ENCODE measurements at places on chromosomes 7 and 10.

GRCh38 chr7:57071-57470, 135.3 kb upstream of the FAM20C start:
- no peak for DNase-seq

- no peak for DNase-seq
These were observed 323.1 kb downstream of the TNS3 start for GRCh38 chr7:47258798-47259197.

DNA sequence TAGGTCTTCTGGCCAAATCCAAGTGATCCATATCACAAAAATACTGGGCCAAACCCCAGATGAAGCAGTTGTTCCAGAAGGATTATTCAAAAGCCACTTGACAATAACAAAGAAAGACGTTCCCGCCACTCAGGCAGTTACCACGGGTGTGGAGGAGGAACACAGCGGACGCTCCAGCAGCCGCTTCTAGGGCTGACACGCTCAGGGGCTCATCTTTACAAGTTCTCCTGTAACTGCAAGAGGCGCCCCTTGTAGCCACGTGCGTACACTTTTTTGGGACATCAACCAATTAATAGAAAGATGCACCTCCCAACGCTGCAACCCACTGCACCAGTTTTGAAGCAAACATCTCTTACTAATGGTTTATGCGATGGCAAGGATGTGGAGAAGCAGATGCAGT, 159.4 kb downstream of the GRID1 start:
- DNase-seq = no peak

DNA sequence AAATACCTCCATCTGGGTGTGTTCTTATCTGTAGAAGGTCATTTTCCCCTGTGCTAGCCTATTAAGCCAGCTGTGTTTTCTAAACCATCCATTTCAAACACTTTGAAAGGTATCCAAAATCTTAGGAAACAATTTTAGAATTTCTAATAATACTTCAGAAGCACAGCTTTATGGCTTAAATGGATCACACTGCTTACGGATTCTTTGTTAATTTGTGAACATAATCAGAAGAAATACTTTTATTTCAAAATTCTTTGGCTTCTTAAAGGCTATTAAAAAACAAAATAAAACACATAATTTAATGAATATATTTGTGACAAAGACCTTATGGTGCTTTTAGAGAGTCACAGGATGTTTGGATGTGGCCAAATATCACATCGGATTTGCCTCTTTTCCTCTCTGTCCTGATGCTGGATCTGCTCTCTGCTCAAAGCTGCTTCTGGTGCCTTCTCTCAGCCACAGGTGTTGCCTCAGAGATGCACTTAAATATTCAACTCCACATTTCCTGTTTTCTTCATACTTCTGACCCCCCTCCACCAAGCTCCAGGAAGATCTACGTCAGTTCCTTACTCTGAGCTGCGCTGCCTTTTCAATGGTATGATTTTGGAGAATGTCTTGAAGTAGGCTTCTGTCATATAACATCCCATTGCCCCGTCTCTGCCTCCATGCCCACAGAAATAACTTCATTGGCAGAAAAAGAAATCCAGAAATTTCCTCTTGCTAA, 230.6 kb downstream of the MLLT10 start:
- DNase-seq = no peak

GRCh38 chr7:45158471-45158870, 880 bp downstream of the RAMP3 start:
- DNase-seq = no peak

DNA sequence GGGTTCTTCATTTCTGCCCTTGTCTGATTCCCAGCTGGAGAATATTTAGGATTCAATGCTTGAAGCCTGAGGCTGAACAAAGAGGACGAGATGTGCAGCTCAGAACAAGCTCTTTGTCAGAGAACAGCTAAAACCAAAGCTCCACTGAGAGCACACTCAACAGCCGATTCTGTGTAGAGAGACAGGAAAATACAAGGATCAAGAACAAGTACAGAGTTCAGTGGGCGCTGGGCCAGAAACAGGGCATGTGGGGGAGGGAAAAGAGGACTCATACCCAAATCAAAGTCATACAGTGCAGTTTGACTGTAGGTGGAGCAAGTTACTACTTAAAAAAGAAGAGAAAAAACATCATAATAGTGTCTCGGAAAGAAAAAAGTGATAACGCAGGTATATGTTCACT, at the start of gene AGMO:
TSS of gene AGMO (minus strand) at position 181 of the 400 bp plus-strand sequence.
- peak; percentile 72 for DNase-seq

DNA sequence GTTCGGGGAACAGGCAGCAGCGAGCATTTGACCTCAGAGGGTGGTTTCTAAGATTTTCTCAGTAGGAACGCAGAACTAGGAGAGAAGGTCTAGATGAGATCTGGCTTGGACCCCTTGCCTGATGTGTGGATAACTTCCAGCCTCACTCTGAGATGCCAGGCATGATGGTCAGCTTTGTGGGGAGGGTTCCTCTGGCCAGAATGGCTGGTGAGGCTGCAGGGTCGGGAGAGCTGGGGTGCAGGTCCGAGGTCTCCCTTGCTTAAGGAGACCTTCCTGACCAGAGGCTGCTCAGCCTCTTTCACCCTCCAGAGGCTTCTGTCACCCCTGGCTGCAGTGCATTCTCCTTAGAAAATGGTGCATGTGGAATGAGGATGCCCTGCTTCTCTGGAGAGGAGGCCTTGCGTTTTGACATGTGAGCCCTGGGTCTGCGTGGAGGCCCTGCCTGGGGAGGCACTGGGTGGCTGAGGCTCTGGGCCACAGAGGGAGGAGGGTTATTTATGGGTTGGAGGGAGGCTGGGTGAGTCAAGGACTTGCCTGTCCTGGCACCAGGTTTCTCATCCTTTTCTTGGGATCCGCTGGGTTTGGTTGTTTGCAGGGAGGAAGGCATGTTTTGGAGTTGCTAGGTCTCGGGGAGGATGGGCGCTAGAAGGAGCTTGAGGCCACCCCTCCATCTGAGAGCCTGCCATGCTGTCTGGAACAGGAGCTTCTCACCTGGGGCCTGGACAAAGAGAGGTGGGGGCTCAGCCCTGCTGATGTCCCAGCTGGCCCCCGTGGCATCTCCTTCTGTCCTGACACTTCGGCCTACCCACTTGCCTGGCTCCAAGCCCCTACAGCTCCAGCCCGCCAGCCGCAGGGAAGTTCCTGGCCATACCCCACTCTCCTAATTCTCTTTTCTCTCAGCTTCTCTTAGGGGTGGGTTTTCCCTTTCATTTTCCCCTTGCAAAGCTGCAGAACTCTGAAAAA, 3.9 kb downstream of the FAM241B start:
- no peak for DNase-seq

GRCh38 chr7:94324380-94325121, 70.1 kb upstream of the COL1A2 start:
- no peak for DNase-seq

GRCh38 chr7:36161996-36162395, 8.9 kb downstream of the EEPD1 start:
- DNase-seq = no peak

DNA sequence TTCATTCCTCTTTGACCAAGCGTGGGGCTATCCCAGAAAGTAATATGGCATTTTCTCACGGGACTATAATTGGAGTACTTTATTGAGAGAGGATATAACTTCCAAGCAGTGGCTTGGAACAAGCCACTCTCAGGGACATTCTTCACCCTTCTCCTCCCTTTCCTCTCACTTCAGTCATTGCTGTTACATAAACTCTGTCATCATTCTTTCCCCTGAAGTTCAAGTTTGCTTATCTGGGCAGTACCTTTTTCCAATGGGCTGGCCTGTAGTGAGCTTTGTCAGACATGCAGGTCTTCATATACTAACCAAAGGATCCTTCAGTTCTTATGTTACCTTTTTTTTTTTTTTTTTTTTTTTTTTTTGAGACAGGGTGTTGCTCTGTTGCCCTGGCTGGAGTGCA, 58.7 kb upstream of the KMT2E start:
- DNase-seq = no peak

GRCh38 chr7:22663357-22663718, 63.7 kb upstream of the IL6 start:
- no peak for DNase-seq

DNA sequence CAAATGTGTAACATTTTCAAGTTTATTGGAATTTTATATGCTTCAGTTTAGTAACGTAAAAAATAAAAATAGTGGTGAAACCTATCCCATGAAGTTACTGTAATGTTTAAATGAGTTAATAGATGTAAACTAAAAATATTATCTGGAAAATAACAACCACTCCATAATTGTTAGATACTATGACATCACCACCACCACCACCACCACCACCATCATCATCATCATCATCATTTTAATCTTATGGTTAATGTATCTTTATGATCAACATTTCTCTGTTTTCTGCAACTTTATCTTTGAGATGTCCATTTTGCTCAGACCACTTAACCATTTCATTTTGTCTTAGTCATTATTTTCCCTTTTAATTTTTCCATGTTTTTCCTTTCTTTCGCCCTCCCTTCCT, 23.4 kb upstream of the CACNA2D1 start:
- DNase-seq = no peak

DNA sequence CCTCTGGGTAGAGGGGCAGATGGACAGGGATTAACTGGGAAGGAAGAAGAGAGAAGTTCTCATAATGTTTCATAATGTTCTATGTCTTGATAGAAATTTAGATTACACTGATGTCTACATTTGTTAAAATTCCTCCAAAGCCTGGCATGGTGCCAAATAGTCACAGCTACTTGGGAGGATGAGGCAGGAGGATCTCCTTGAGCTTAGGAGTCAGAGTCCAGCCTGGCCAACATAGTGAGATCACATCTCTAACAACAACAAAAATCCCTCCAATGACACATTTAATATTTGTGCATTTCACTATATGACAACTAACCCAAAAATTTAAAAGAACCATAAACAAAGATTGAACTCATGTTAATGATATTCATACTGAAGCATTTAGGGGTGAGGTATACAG, 33.0 kb upstream of the PPP1R3C start:
- DNase-seq = no peak

GRCh38 chr7:39527951-39528350, 38.3 kb upstream of the YAE1 start:
- no peak for DNase-seq

DNA sequence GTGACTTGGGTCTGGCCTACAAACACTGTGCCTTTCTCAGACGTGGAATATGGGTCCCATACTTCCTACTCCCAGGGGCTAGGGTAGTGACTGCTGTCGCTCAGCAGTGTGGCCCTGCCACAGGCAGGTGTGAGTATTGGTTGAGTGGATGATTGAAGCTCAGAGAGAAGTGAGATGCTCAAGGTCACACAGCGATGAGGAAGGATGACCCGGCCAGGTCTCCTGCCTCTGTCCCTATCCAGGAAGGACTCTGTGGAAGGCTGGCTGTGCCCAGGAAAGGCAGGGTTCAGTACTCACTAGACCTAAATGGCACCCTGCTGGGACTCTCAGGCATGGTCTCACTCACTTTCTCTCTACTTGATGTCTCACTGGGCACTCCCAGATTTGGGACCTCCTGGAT, 2.8 kb downstream of the PRF1 start:
- DNase-seq = no peak

- no peak for DNase-seq
These were observed 638.4 kb downstream of the ACTR3B start for GRCh38 chr7:153397906-153398305.

GRCh38 chr10:63128443-63128842, 4.7 kb upstream of the NRBF2 start:
- DNase-seq = no peak

GRCh38 chr7:114930829-114931655, 9.1 kb downstream of the MDFIC start:
- no peak for DNase-seq

DNA sequence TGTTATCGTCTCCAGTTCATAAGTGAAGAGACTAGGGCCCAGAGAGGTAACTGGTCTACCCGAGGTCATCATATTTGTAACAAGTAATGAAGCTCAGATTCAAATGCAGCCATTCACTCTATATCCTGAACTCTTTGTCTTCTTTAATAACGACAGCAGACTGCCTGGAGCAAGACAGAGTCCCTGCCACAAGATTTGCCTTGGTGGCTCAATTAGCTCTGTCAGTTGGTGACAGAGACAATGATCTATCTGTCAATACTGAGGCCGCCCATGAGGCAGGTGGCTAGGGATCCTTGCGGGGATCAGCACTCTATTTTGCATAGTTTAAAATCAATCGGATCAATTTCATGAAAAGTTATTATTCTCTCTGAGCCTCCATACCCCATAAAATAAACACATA, 43.9 kb downstream of the SH3PXD2A start:
- DNase-seq = no peak

- no peak for DNase-seq
These were observed 23.1 kb downstream of the PAPOLB start for GRCh38 chr7:4838626-4839334.

GRCh38 chr7:124032369-124033094, at the start of gene TMEM229A:
Gene TMEM229A, minus strand, starts transcription at chr7:124033067. Its CDS starts 64 bp downstream, at chr7:124033003.
- no peak for DNase-seq

DNA sequence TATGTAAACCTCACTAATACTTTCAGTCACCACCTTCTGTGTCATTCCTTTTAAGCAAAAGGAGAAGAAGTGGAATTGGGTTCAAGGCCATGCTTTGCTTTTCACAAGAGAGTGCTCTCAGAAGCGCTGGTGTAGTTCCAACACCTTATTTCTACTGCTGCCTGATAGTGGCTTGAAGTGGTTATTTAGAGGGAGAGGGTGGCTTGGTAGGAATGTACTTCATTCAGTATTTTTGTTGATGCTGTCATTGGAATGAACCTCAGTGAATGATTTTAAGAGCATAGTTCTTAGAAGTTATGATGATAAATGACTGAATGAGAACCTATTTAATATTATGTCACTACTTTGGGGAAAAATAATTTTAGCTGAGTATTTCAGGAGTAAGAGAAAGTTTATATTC, 396.7 kb downstream of the EXOC4 start:
- no peak for DNase-seq

GRCh38 chr7:132544999-132545398, 31.3 kb downstream of the PLXNA4 start:
- no peak for DNase-seq

DNA sequence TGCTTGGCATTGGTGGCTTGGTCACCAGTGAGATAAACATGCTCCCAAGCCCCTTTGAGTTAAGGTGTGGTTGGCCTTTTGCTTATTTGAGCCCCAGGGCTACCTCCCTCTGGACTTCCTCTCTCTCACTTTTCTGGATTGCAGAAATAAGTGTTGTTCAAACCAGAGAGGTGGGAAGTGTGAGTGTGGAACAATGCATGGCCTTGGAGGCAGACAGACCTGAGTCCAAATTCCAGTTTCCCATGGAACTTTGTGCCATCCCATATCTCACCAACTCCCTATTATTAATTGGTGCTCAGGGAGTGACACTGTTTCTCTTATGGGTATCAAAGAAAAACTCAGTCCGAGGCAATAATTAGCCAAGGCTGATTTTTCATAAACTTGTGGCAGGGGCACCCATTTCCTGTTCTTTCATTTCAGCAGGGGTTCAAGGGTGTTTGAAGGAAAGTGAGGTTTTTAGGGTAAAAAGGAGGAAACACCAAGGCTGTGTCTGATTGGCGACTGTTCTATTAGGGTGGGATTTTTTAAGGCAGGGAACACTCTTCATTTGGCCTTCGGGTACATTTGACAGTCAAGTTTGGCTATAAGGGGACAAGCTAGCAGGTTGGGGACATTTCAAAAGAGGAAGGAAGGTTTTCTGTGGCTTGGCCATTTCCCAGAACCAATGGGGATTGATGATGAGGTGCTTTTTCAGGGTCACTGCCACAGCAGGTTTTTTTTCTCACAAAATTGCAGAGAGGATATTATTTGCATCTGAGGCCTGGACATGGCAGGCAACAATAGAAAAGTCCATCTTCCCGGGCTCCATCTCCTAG, 148.8 kb upstream of the NPY start:
- DNase-seq = no peak

- DNase-seq = no peak
These were observed 48.6 kb upstream of the CNPY1 start for GRCh38 chr7:155594961-155595366.

All from liver (tissue), 10 donors.